ENCODE measurements at places on chromosomes 2 and 18. TPM values are rescaled to one million over a fixed set of nuclear protein-coding genes. Genes with fewer than 3 reads are reported as not detected.

DNA sequence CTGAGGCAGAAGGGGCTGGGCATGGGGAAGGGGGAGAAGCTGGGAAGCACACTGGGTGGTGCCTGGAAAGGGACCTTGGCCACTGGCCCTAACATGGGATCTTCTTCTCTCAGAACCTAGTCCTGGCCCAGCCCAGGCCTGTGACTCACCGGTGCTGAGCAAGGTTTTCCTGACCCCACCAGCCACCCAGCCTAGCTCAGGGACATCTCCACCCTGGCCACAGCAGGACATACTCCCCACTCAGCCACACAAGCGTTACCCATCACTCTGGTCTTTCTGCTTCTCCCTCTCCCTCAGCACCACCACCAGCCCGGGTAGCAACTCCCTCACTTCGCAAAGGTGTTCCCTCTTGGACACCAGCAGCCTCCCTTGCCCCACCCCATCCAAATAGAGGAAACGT lies 22.8 kb downstream of the TNS1 start:
- no peaks in the 10 kb centered on the region for H3K4me1 ChIP-seq
- H3K27ac ChIP-seq: no peak overlapping the region
- H3K4me3 ChIP-seq: no peak overlapping the region
- no peak for DNase-seq

GRCh38 chr2:85231468-85231805 lies 96.4 kb downstream of the TGOLN2 start:
- H3K36me3 ChIP-seq: no peaks in the 10 kb centered on the region
- H3K4me3 ChIP-seq: no peak overlapping the region
- no peak for DNase-seq
- H3K27me3 ChIP-seq: peaks cover 12% of the 10 kb centered on the region

GRCh38 chr2:71952572-71953188 lies 195.0 kb downstream of the CYP26B1 start:
- DNase-seq: no peak
- no peaks in the 10 kb centered on the region for H3K4me1 ChIP-seq
- no peaks in the 10 kb centered on the region for H3K36me3 ChIP-seq
- peaks cover 6% of the 10 kb centered on the region for H3K27me3 ChIP-seq
- no peak overlapping the region for H3K27ac ChIP-seq

GRCh38 chr2:28905533-28905932 lies 11.1 kb downstream of the WDR43 start:
- no peaks in the 10 kb centered on the region for H3K27me3 ChIP-seq
- peaks cover 72% of the 10 kb centered on the region for H3K36me3 ChIP-seq
- H3K27ac ChIP-seq: peak overlapping the region; percentile 59
- H3K4me3 ChIP-seq: no peak overlapping the region

DNA sequence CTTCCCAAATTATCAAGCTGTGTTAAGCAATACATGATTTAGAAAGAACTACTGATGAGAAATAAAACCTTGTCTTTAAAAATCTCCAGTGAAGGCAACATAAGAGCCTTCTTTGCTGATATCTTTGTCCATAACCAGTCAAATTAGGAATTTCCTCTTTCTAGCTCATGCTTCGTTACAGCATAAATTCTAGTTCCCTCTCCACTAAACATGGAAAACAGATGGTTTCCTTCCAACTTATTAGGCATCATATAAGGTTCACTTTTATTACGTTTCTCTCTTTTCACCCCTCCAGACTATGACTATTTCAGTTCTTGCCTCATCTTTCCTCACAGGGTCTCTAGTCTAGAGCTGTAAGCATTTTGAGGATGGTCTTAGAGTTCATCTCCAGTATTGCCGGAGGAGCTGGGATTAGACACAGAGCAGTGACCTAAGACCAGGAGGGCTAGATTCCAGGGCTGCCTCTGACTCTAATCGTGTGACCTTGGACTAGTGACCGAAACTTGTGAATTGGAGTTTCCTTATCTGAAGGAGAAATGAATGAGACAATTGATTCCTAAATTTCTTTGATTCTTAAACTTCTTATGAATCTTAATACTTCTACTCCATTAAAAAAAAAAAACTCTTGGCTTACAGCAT lies 195.5 kb upstream of the APCDD1 start:
- no peak overlapping the region for H3K27ac ChIP-seq
- H3K36me3 ChIP-seq: no peaks in the 10 kb centered on the region
- H3K4me1 ChIP-seq: no peaks in the 10 kb centered on the region
- H3K4me3 ChIP-seq: no peak overlapping the region
- no peak for DNase-seq

DNA sequence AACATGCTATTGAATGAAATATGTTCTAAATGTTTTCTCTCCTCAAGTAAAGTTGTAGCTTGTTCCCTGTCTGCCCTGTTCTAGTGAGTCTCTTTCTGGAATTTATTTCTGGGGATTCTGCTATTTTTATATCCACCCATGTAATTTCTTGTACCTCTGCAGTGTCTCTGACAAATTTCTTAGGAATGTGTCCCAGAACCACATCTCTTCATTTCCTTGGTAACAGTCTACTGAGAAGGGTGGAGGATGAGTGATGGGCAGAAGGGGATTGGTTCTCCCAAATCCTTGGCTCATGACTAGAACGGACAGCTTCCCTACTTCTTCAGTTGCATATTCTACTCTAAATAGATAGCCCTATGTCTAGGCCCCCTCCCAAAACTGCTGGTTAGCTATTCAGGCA lies 490.6 kb upstream of the LINC00305 start:
- H3K4me3 ChIP-seq: no peak overlapping the region
- no peak overlapping the region for H3K27ac ChIP-seq
- H3K36me3 ChIP-seq: no peaks in the 10 kb centered on the region
- H3K4me1 ChIP-seq: no peaks in the 10 kb centered on the region
- no peak for DNase-seq

GRCh38 chr18:25650201-25650941 lies 298.4 kb upstream of the ZNF521 start:
- no peak for DNase-seq
- H3K27ac ChIP-seq: no peak overlapping the region
- H3K36me3 ChIP-seq: no peaks in the 10 kb centered on the region
- H3K4me1 ChIP-seq: no peaks in the 10 kb centered on the region
- H3K4me3 ChIP-seq: no peak overlapping the region

DNA sequence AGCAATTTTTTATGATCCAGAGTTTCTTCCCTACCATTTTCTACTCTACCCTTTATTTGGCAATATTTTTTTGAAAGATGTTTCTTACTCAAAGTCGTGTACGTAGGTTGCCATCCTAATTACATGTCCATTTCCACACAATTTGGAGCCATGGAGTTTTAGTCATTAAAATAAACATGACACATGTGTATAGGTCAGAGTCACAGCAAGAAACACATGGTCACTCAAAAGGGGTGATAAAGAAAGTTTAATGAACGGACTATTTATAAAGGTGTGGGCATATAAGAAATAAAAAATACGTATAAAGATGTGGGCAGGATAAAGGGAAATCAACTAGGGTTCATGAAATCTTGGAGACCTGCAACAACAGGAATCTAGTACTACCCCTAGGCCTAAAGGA lies 138.9 kb downstream of the SLC4A10 start:
- peaks cover 2% of the 10 kb centered on the region for H3K27me3 ChIP-seq
- DNase-seq: no peak
- no peaks in the 10 kb centered on the region for H3K36me3 ChIP-seq
- no peak overlapping the region for H3K27ac ChIP-seq

DNA sequence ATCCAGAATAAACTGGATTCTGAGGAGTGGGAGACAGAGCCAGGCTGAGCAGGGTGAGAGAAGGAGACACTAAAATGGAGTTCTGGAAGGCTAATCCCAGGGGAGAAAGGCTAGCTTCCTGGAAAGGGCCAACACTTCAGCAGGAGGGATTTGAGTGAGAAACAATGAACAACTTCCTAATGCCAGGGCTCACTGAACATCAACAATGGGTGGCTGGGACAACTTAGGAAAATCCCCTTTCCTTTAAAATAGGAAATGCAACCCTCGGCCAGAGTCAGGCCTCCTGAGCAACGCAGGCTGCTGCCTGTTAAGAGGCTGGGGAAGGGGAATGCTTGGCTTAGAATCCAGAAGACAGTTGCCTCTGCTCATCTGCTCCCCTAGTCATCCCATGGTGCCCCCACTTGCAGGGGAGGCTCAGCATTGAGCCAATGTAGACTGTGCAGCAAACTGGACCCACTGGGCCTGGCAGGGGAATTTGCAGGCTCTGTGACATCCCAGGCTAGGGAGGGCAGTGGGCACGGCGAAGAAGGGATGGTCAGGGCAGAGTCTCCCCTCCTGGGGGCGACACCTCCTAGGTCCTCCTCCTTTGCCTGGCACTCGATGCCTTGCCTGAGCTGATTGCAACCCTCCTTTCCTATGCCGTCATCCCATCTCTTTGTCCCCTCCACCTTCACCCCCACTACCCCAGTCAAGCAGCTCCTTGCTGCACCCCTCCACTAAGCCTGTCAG lies 182.5 kb downstream of the TNS1 start:
- no peak for DNase-seq
- H3K27ac ChIP-seq: no peak overlapping the region
- no peak overlapping the region for H3K4me3 ChIP-seq
- H3K4me1 ChIP-seq: no peaks in the 10 kb centered on the region

- H3K27ac ChIP-seq: no peak overlapping the region
- DNase-seq: no peak
- no peak overlapping the region for H3K4me3 ChIP-seq
- H3K36me3 ChIP-seq: no peaks in the 10 kb centered on the region
- no peaks in the 10 kb centered on the region for H3K4me1 ChIP-seq
Observed at GRCh38 chr2:147460155-147460554, 384.7 kb upstream of the ACVR2A start.

DNA sequence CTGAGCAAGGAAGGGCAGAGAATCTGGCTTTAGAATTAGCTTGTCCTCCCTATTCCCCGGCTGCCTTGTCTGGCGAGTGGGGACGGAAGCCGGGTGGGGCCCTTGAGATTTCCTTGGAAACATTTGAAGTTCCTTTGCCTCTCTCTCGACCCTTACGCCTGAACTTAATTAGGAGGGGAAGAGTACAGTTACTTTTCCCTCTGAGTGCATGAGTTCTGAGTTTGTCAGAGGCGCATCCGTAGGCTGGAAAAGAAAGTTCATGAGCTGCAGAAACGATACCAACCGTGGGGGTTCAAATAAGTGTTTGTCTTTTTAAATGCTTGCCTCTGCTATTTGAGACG lies 468 bp downstream of the PIKFYVE start:
- H3K4me1 ChIP-seq: peaks cover 37% of the 10 kb centered on the region
- H3K27ac ChIP-seq: peak overlapping the region; percentile 94
- DNase-seq: no peak
- H3K4me3 ChIP-seq: peak overlapping the region; percentile 84

DNA sequence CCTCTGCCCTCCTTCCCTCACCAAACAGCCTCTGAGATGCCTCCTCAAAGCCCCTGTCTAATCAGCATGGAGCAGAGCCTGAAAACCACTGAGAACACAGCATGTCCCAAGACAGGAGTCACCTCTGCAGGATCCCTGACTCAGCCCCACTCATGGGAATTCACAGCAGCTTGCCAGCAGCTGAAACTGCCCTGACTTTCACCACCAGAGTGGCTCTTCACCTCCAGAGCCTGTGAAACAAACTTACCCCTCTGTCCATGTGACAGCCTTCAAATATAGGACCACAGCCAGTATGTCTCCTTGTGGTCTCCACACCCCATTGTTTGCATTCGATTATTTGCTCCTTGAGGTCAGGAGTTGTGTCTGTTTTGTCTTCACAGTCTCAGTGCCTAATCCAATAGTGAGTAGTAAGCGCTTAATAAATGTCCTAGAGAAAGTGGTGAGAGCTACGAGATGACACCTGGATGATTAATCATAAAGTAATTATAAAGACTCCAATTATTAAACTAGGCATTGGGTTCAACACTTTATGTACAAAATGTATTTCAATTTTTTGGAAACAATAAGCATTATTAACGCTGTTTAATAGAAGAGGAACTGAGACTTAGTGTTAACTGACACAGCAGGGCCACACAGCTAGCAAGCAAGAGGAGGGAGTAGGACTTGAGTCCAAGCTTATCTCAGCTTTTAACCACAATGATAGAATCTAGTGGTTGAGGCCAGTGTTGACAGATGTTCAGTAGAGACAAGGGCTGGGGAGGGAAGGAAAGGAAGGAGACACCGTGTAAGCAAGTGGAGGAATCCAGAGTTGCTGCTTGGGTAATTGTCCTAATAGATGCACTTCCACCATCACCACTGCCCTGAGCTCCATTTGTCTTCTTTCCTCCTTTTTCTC lies 358.7 kb upstream of the TNP1 start:
- peaks cover 24% of the 10 kb centered on the region for H3K4me1 ChIP-seq
- H3K27ac ChIP-seq: no peak overlapping the region
- H3K4me3 ChIP-seq: no peak overlapping the region
- peaks cover 27% of the 10 kb centered on the region for H3K27me3 ChIP-seq
- DNase-seq: peak; percentile 7

GRCh38 chr2:70089220-70089982 lies 2.1 kb downstream of the PCBP1 start:
- H3K4me3 ChIP-seq: peak overlapping the region; percentile 100
- DNase-seq: peak; percentile 70
- peak overlapping the region; percentile 100 for H3K27ac ChIP-seq
- no peaks in the 10 kb centered on the region for H3K27me3 ChIP-seq

The FBXO36 gene
- 2.0 TPM for total RNA-seq

The MAP3K20 gene
- 8.4 TPM for total RNA-seq

The GTF2A1L gene
- total RNA-seq: not detected

The GPBAR1 gene
- total RNA-seq: 0.40 TPM

The PPP1R1C gene
- total RNA-seq: not detected

The PECR gene
- total RNA-seq: 20.8 TPM
